Myocyte (in vitro differentiated cells): ENCODE measurements at places on chromosomes 12 and 14. TPM values are rescaled to one million over a fixed set of nuclear protein-coding genes. Genes with fewer than 3 reads are reported as not detected.

The SMAGP gene
- total RNA-seq: 2.9 and 3.6 TPM in 2 replicates

The PMCH gene
- total RNA-seq: not detected in 2 replicates

The NOVA1 gene
- total RNA-seq: 1.5 and 2.5 TPM in 2 replicates

The SYT1 gene
- total RNA-seq: 29.6 and 44.6 TPM in 2 replicates

The KRT82 gene
- not detected in 2 replicates for total RNA-seq

The ADAM20 gene
- total RNA-seq: 0.64 and 0.88 TPM in 2 replicates

The EIF2B2 gene
- 47.8 and 65.1 TPM in 2 replicates for total RNA-seq

The PDZRN4 gene
- total RNA-seq: not detected in 2 replicates

The FAM216A gene
- total RNA-seq: 32.7 and 40.7 TPM in 2 replicates

The NR2C1 gene
- total RNA-seq: 23.2 and 29.6 TPM in 2 replicates

The SLC6A12 gene
- total RNA-seq: 0.05 TPM in 1 of 2 replicates, not detected in the other

The DPY19L2 gene
- 2.8 and 3.3 TPM in 2 replicates for total RNA-seq

The TAS2R42 gene
- not detected in 2 replicates for total RNA-seq

The CFAP54 gene
- total RNA-seq: 0.67 and 0.99 TPM in 2 replicates

The KRR1 gene
- 35.6 and 44.3 TPM in 2 replicates for total RNA-seq

The SERPINA12 gene
- not detected in 2 replicates for total RNA-seq

The MYO1H gene
- not detected in 2 replicates for total RNA-seq

The GRIN2B gene
- total RNA-seq: under 0.01 TPM in 1 of 2 replicates, not detected in the other

The AKAP5 gene
- total RNA-seq: 0.05 and 0.08 TPM in 2 replicates

The LPAR5 gene
- not detected in 2 replicates for total RNA-seq

The B4GALNT1 gene
- 2.5 and 3.4 TPM in 2 replicates for total RNA-seq

The PAH gene
- not detected in 2 replicates for total RNA-seq

The PPP1R36 gene
- total RNA-seq: 0.35 TPM in 1 of 2 replicates, not detected in the other

The GPR68 gene
- 0.62 and 1.4 TPM in 2 replicates for total RNA-seq

The FAM222A gene
- 5.7 and 9.1 TPM in 2 replicates for total RNA-seq

The DENND5B gene
- total RNA-seq: 19.7 and 22.9 TPM in 2 replicates

The CMA1 gene
- not detected in 2 replicates for total RNA-seq

The HAL gene
- total RNA-seq: not detected in 2 replicates

The LRRC43 gene
- not detected in 2 replicates for total RNA-seq

The TMEM119 gene
- total RNA-seq: 34.4 and 55.5 TPM in 2 replicates

The TCL1B gene
- not detected in 2 replicates for total RNA-seq

The AKAP3 gene
- 3.1 and 4.2 TPM in 2 replicates for total RNA-seq

The COPS7A gene
- 118 and 125 TPM in 2 replicates for total RNA-seq

The KRT1 gene
- not detected in 2 replicates for total RNA-seq

The PRH1 gene
- total RNA-seq: 8.9 and 9.4 TPM in 2 replicates

The CATSPERB gene
- not detected in 2 replicates for total RNA-seq

The MLF2 gene
- 243 and 270 TPM in 2 replicates for total RNA-seq

The RD3L gene
- total RNA-seq: not detected in 2 replicates

The ERP27 gene
- 0.47 TPM in 1 of 2 replicates, not detected in the other for total RNA-seq

The KLRD1 gene
- total RNA-seq: under 0.01 and 0.03 TPM in 2 replicates

The LRCOL1 gene
- total RNA-seq: not detected in 2 replicates

The EML1 gene
- total RNA-seq: 20.8 and 24.1 TPM in 2 replicates

The MIP gene
- 0.24 TPM in 1 of 2 replicates, not detected in the other for total RNA-seq

The P2RX2 gene
- total RNA-seq: not detected in 2 replicates

The TGM1 gene
- 0.08 and 0.99 TPM in 2 replicates for total RNA-seq

The GLT8D2 gene
- 17.6 and 17.9 TPM in 2 replicates for total RNA-seq
